ENCODE measurements at places on chromosomes 4 and X.

DNA sequence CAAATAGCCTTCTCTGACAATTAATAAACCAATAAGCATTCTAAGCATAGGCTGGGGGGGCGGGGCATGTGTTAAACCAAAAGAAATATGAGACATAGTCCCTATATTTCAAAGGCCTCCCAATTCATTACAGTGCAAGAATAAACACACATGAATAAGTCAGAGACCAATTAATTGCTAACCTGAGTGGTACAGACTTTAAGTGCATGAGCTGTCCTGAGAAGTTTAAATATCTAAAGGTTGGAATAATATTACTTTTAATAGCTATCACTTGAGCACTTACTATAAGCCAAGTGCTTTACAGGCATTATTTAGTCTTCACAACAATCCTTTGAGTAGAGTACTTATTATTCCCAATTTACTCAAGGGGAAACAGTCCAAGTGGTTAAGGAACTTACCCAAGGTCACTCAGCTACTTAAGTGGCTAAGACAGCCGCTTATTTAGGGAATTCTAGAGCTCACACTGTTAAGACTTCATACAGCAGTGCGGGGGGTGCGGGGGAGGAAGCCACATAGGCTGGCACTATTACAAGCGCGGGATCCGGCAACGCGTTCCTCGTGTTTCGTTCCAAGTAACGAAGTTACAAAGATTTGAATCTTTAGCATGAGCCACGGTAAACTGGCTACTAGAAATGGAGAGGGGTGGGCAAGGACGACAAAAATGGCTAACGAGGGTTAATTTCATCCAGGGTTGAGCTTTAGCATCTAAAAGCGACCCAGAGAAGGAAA is 1.4 kb downstream of the THOC2 start:
- peak; percentile 29 for DNase-seq

DNA sequence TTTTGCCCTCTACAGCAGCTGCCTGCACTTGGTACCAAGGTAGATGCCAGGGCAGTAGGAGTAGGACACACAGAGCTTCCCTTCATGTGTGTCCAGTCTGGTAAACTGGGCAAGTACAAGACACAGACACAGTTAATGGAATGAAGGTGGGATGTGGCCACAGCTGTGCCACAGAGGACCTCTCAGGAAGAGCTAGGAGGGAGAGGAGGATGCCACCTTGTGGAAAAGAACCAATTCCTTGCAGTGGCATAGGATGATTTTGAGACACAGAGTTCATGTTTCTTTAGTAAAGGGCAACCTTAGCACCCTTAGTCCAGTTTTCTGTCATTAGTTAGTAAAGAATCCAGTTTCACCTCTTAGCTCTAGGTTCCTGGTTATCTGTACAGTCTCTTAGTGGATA is 36.3 kb upstream of the TBC1D14 start:
- no peak for DNase-seq

DNA sequence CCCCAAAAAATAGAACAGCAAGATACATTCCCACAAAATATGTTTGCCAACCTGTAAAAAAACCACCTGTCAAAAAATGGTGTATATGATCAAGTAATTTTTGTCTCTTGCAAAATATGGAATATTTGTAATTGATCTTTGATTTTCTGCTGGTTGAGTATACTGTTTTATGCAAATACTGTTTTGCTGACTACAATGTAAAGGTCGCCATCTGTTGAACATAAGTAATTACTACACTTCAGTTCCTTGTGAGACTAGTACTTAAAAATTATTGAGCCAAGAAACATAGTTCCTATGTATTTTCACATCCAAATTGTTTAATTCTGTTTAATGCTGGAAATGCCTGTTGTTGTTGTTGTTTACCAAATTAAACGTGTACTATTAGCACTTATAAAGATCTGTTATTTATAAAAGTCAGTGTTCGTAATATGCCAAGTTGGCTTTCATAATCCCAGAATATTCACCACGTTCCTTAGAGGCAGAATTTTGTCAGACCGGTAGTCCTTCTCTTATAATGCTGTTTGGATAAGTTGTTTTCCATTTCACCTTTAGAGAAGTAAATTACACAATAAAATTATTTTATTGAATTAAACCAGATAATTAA is 144.2 kb downstream of the PDLIM5 start:
- no peak for DNase-seq

DNA sequence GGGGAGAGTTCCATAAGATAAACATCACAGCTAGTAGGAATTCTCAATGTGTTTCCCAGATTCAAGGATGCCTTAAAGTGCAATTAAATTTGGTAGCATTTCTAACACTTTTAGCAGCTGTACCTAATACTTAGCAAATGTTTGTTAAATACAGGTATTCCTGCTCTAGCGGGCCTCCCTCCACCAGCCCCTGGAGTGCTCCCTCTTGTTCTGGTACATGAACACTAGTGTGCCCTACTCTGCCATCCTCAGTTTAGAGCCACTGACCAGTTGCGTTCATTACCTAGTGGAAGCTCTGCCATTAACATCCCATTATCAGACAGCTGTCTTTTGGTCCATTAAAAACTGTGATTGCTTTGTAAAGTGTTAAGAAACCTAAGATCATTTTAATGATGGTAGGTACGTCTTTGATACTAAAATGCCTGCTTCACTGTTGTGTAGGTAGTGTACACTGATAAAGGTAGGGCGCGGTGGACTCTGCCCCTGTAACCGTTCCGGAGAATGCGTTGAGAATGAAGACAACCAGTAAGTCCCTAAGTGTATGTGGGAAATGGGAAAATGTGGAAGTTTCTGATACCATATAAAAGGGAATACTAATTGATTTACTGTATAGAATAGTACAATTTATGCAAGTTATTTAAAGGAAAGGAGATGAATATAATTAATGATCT is 21.7 kb downstream of the KIAA0232 start:
- peak; percentile 63 for DNase-seq

- DNase-seq: no peak
Observed at GRCh38 chrX:698206-698605, 67.6 kb downstream of the SHOX start.

GRCh38 chr4:81747242-81747930 is 275.7 kb upstream of the RASGEF1B start:
- peak; percentile 28 for DNase-seq

DNA sequence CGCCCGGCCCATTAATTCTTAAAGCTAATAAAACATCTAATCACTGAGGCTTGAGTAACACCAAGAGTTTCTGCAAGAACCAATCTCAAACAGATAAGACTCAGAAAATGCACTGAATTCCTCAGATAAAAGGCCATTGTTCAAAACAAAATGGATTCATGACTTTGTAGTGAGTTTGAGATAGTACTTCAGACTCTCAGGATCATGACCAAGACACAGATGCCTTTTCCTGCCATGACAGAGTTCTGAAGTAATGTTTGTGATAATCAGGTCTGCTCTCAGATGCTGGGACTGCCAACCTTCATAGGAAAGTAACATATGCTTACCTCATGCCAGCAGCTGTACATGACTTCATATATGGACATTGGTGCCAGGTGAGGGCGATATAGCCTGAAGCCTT is 54.6 kb downstream of the NIPAL1 start:
- no peak for DNase-seq

DNA sequence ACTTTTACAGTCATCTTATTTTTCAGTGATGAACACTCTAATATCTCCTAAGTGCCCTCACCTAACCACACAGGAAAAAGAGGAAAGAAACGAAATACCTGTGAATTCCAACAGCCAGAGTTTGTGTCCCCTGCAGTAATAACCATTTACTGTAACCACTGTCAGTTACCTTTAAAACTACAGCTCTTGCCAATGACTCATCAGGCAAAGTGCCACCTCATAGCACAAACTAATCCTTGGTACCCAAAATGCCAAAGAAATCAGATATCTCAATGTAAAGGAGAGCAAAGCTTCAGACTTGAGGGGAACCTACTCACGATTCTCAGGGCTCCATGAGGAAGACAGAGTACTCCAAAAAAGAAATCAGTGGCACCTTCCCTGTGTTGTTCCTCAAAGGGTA is 146.5 kb downstream of the NDST3 start:
- DNase-seq: no peak

GRCh38 chrX:10666102-10666501 is 45.7 kb upstream of the MID1 start:
- no peak for DNase-seq

GRCh38 chrX:22300130-22300529 is 27.4 kb downstream of the CBLL2 start:
- no peak for DNase-seq

DNA sequence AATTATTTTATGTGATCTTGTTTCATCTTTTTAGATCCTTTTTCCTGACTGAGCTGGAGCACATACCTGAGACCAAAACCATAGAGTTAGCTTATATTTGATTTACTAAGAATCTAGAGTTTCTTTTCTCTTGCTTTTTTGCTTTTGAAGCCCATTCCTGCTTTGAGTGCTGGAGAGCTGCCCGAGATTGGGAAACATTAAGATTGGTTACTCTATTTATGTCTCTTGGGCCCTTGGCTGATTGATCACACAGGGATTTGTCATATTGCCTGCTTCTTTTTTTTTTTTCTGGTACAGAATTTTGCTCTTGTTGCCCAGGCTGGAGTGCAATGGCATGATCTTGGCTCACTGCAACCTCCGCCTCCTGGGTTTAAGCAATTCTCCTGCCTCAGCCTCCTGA is 73.9 kb downstream of the REPS2 start:
- DNase-seq: no peak

DNA sequence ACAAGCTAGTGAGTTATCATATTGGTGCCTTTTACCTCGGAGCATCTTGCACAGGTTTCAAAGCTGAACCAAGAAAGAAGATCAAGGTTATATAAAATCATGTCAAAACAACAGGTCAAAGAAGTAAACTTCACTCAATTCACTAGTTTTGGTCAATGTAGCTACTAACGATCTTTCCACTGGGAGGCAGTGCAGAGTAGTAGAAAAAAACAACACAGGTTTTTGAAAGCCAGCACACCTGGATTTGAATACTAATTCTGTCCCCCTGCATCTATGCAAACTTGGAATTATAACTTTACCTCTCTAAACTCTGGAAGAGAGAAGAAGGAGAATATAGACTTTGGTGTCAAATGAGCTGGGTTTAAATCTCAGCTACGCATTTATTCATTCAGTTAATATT is 266.1 kb downstream of the GRIA3 start:
- DNase-seq: no peak

- no peak for DNase-seq
Observed at GRCh38 chr4:132016703-132017350, 1132.3 kb upstream of the PCDH10 start.

- no peak for DNase-seq
Observed at GRCh38 chrX:95218976-95219375, 1465.7 kb upstream of the DIAPH2 start.

DNA sequence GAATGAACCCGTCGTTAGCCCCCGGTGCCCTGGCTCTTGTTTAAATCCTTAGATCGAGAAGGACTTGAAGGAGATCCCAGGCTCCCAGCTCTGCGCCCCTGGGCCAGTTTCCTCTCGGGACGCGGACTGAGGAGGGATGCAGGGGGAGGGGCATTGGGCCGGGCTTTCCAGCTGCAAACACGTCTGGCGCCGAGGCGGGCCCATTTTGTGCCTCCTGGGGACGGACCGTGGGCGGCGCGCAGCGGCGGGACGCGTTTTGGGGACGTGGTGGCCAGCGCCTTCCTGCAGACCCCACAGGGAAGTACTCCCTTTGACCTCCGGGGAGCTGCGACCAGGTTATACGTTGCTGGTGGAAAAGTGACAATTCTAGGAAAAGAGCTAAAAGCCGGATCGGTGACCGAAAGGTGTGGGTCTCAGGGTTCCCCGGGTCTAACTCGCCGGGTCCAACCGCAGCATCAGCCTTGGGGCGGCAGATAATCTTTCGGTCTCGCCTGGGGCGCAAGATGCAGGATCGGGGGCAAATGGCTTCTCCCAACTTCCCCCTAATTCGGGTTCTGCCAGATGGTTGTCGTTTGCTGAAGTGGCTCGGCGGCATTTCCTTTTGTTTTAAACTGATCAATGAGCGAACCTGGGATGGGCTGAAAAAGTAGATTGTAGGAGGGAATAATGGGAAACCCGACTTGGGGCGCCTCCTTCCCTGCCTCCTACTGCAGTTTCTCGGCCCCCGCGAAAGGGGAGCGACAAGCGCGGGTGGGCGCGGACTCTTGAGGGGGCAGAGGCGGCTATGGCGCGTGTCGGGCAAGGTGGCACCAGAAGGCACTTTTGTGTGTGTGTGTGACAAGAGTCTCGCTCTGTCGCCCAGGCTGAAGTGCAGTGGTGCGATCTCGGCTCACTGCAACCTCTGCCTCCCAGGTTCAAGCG is 2.9 kb downstream of the PDGFRA start:
- peak; percentile 37 for DNase-seq

DNA sequence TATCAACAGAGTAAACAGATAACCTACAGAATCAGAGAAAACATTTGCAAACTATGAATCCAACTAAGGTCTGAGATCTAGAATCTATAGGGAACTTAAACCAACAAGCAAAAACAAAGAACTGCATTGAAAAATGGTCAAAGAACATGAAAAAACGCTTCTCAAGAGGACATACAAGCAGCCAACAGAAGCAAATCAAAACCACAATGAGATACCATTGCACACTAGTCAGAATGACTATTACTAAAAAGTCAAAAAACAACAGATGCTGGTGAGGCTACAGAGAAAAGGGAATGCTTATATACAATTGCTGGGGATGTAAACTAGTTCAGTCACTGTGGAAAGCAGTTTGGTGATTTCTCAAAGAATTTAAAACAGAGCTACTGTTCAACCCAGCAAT is 255.7 kb downstream of the TMEM47 start:
- DNase-seq: no peak

DNA sequence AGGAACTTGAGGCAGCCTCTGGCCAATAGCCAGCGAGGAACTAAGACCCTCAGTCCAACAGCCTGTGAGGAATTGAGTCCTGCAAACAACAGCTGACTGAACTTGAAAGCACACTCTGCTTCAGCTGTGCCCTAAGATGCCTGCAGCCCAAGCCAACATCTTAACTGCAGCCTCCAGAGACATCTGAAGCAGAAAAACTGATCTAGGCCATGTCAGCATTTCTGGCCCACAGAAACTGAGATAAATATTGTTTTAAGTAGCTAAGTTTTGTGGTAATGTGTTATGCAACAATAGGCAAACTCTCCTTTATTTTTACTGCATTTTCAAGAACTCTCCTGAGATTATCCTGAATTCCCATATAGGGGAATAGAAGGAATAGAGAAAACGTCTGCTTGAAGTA is 24.4 kb upstream of the PIGA start:
- DNase-seq: no peak

All from mucosa of descending colon (tissue), 3 donors.